GM23338 (cell line): ENCODE measurements at places on chromosomes 4 and X.

GRCh38 chr4:3206439-3207100 lies 42.4 kb upstream of the MSANTD1 start:
- no peak for DNase-seq

GRCh38 chr4:76799718-76800117 lies 98.2 kb downstream of the SOWAHB start:
- no peak for DNase-seq

DNA sequence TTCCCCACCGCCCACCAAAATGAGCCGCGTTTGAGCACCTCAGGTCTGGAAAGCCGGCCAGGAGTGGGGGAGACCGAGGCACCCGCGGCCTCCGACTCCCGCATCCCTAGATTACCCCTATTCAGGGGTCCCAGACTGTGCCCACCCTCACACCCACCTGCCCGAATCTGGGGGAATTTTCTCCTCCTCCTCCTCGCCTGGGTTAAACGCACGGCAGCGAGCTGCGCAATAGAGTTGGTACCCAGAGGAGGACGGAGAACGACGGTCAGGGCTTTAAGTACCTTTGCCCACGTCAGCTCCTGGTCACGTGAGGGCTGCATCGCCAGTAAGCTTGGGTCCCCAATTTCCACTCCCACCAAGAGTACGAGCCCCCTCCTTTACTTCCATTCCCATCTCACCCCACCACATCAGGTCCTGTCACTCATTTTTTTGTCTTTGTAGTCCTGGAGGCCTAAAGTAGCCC lies at the start of gene ARMCX2:
TSS of gene ARMCX2 (minus strand) at position 250 of the 463 bp plus-strand sequence. CDS start 2,262 bp downstream, outside the sequence.
- peak; percentile 66 for DNase-seq

- no peak for DNase-seq
Observed at GRCh38 chr4:186957952-186958555, 234.4 kb upstream of the FAT1 start.

DNA sequence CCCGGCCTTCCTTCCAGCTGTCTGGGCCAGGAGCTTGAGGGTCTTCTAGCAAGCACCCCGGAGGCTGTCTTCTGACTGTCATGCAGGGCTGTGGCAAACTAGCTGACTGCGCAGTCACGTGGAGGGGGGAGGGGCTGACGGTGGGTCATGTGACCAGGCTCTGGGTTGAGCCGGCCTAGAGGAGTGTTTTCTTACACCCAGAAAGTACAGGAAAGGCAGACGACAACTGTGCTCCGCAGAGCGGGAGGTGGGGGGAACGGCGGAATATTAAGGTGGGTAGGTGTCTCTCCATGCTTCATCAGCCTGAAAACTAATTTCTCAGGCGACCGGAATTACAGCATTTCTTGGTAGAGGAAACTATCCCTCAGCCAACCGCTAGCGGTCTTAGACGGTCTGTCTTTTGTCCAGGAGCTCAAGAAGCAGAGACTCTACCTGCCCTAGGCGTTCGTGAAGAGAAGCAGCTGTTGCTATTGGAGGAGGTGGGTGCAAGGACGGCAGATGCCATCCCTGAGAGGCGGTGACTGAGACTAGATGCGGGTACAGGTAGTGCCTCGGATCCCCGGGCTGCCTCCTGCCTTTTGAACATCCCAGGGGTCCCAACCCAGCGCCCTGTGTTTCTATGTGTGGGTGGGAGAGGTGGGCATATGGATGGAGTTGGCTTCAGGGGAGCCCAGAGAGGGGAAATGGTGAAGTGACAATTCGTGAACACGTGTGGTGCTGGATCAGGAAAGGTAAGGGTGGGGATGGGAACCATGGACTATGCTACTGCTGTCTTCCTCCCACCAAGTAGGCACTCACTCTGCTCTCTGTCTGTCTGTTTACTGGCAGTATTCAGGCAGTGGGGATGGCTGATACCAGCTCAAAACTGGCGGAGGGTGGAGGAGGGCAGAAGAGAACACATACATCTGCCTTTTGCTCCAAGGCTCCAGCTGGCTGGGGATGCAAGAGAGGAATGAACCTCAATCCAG lies 8.8 kb downstream of the GPRASP1 start:
- peak; percentile 75 for DNase-seq

- DNase-seq: no peak
Observed at GRCh38 chr4:159413306-159413943, 310.5 kb downstream of the RAPGEF2 start.

- DNase-seq: peak; percentile 41
Observed at GRCh38 chr4:4607336-4608213, 65.7 kb upstream of the STX18 start.

DNA sequence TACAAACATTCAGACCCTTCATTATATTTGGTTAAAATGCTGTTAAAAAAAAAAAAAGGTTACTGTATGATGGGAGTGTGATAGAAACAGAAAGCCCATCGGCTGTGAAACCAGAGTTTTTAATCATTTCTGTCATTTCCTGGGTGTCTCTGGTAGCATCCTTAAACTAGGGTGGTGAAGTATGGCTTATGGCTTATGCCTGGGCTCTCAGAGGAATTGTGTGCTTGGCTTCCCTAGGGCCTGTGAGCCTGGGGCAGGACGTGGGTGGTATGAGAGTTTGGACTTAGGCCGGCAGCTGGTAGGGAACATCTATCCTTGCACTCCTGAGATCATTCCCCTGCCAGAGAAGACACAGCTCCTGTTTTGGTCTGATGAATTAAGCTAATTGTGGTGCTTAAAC lies 52.2 kb downstream of the DCUN1D4 start:
- DNase-seq: no peak

DNA sequence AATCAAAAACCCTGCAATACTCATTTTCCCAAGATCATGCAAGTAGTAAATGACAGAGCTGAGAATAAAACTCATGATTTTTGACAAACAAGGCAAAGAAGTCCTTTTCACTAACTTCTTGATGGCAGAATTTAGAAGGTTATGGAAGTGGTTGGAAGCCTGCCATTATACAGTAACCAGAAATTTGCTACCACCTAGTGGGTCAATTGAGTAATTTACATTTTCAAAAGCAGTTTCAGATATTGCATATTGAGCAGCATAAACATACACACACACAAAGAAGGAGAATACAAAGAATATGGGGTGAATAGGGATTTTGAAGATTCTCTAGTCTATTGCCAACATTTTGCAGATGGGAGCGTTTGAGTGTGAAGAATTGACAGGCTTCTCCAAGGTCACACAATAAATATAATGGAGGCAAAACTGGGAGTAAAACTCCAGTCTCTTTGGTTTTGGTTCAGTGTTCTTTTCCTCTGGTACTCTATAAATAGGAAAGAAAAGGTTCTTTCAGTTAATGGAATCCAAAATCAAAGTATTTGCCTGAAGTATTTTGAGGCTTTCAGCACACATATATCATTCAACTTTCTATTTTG lies 70.2 kb downstream of the GC start:
- DNase-seq: peak; percentile 51

DNA sequence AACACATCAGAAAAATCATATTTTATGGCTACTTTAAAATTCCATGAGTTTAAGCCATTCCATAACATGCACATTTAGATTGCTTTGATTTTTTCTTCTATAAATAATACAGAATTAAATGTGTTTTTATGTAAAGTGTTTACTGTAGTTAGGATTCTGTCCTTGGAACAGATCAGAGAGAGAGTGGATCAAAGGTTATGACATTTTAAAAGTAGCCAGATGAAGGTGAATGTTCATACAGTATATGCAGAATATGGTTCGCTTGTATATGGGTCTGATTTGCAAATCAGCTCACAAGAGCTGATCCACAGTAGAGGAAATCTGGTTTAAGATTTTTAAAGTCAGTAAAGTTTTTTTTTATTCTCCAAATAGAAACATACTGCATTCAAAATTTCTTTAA lies 7.2 kb upstream of the PALLD start:
- no peak for DNase-seq

DNA sequence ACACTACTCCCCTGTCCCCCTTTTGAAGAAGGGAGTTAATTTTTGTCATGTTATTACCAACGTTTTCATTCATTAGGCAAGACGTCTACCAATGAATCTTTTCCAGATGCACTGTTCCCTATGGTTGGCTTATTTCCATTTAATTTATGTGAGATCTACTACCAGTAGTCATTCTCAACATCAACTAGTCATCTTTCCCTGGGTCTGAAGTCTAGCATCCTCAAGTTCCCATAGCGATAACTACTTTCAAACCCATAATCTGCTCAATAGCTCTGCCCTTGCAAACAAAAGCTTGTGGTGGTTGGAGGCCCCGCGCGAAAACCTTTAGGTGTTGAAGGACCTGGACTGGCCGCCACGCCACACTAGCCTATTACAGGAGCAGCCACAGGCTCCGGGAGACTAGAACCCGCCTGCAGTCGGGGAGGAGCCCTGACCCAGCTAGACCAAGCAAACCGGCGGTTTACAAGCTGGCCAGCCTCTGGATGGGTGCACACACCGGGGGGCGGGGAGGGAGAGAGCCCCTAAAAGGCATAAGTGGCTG lies 746 bp downstream of the PPAT start:
- DNase-seq: peak; percentile 56

DNA sequence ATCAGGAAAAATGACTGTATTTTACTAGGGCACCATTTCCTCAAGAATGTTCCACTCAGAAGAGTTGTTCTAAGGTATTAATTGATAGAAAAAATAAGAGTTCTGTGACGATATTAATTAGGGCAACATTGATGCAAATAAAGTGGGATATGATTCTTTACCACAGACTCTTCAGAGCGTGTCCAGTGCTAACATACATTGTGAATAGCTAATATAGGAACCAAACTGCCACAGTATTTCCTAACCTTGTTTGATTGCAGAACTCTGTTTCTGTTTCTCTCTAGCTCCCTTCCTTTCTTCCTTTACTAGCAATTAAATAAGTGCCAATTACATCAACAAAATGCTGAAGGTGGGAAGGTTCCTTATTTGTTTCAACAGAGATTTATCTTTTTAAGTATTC lies 154.1 kb upstream of the CPEB2 start:
- DNase-seq: no peak

DNA sequence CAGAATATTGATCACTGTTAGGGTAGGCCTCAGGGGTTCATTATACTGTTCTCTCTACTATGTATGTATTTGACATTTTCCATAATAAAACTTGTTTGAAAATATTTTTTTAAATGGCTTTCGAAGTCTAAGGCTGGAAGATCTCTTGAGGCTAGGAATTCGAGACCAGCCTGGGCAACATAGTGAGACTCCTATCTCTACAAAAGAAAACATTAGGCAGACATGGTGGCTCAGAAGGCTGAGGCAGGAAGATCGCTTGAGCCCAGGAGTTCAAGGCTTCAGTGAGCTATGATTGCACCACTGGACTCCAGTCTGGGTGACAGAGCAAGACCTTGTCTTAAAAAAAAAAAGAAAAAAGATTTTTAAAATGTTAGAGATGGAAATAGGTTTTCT lies 15.5 kb upstream of the TBC1D14 start:
- DNase-seq: no peak

DNA sequence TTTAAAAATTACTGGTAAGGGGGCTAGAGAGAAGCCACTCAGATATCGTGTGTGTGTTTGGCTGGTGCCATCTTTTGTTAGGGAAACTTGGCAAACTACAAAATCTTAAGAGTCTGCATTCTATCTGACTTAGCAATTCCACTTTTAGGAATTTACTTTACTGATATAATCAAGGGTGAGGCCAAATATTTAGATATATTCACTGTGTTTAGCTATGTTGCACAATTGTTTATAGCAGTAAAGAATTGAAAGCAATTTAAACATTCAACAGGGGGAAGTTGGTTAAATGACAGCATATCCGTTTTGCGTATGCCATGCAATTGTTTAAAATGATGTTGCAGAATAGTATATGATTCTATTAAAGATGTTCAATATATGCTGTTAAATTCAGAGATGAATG lies 6.4 kb upstream of the HERC3 start:
- no peak for DNase-seq

- peak; percentile 34 for DNase-seq
Observed at GRCh38 chr4:111945014-111945413, 200.2 kb upstream of the FAM241A start.

GRCh38 chr4:117550085-117550484 lies 464.7 kb upstream of the TRAM1L1 start:
- no peak for DNase-seq

DNA sequence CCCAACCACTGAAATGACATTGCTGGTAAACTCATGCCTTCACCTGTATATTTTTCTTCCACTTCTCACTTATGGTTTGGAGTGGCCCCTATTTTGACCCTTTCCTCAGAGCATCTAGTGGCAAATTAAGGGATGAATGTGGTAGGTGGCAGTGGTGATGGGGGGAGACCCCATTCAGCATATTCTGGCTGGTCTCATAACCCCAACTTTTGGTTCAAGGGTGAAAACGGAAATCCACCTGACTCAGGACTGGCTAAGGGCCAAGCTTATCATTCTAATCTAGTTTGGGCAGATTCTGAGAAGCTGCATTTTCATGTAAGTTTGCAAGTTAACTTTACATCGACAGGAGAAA lies 47.0 kb upstream of the NSUN7 start:
- DNase-seq: no peak

DNA sequence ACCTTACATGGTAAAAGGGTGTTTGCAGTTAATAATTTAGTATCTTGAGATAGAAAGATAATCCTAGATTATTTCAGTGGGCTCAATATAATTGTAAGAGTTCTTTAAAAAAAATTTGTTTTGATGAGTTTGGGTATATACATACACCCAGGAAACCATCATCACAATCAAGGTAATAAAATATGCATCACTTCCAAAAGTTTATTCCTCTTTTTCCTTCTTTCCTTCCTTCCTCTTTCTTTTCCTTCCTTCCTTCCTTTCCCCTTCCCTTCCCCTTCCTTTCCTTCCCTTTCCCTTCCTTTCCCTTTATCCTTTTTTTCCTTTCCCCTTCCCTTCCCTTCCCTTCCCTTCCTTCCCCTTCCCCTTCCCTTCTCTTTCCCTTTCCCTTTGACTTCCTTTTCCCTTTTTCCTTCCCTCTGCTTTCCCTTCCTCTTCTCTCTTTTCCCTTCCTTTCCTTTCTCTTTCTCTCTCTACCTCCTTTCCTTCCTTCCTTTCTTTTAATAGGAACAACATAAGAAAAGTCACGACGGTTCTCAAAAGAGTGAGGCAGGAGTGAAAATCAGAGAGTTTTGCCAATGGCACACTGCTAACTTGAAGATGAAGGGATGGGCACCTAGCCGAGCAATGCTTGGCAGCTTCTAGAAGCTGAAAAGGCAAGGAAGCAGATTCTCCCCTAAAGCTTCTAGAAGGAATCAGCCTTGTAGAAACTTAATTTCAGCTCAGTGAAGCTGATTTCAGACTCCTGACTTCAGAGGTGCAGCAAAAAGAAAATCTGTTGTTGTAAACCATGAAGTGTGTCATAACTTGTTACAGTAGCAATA lies 2050.2 kb upstream of the AGA start:
- DNase-seq: no peak

DNA sequence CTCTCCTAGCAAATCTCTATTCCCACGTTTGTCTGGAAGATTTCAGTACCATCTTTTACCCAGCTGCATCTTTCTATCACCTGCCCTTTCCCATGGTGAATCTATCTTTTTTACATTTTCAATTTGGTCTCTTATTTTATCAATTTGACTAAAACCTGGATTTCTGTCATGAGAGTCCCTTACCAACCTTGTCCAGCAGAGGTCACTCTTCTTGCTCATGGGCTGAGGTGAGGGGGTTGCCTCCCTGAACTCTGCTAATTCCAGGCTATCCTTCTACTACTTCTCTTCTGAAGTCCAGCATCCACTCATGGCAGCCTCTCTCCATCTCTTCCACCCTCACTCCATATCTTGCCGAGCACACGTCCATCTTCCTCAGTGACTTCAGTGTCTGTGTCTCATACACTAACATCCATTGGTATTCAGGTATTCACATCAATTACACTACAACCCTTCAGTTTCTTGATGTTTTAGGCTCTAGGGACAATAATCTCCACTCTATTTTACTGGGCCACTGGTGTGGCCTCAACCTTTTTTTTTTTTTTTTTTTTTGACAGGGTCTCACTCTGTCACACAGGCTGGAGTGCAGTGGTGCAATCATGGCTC lies 17.8 kb upstream of the ZNF827 start:
- peak; percentile 82 for DNase-seq

GRCh38 chr4:30653291-30653690 lies 66.9 kb upstream of the PCDH7 start:
- no peak for DNase-seq
